ENCODE measurements at places on chromosomes 11 and 22.

DNA sequence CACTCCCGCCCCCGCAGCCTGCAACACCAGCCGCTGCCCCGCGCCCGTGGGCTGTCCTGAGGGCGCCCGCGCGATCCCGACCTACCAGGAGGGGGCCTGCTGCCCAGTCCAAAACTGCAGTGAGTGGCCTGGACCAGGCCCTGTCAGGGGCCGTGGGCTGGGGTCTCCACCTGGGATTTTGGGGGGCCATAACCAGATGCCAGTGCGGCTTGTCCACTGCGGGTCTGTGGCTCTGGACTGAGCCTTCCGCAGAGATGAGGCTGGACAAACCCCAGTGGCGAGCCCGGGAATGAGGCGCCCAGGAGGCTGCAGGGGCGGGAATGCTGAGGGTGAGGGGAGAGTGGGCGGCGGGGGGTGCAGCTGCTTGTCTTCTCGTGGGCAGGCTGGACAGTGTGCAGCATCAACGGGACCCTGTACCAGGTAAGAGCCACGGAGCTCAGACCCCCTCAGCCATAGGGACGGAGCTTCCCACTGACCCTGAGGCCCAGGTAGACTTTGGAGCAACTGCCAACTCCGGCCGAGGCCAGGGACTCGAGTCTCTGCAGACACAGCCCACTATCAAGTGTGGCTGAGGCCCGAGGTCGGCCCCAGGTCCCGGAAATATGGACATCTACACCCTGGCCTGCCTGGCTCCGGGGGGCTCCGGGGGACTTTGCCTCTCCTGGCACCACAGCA lies 24.8 kb upstream of the MUC5B start:
- peak; percentile 0 for DNase-seq

GRCh38 chr22:32542677-32543357 lies 68.2 kb downstream of the FBXO7 start:
- DNase-seq: no peak

DNA sequence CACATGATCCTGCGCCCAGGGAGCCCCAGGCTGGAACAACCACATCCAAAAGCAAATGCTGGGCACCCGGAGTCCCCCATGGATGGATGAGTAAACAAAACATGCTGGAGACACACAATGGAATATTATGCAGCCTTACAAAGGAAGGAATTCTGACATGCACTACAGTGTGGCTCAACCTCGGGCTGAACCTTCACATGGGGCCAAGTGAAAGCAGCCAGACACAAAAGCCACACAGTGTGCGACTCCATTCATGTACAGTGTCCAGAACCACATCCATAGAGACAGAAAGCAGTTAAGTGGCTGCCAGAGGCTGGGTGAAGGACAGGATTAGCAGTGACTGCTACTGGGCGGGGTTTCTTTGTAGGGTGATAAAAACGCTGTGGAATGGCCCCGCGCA lies 10.1 kb downstream of the POLR3H start:
- no peak for DNase-seq

- DNase-seq: no peak
These were observed 150.9 kb downstream of the TBC1D22A start for GRCh38 chr22:46913351-46913750.

DNA sequence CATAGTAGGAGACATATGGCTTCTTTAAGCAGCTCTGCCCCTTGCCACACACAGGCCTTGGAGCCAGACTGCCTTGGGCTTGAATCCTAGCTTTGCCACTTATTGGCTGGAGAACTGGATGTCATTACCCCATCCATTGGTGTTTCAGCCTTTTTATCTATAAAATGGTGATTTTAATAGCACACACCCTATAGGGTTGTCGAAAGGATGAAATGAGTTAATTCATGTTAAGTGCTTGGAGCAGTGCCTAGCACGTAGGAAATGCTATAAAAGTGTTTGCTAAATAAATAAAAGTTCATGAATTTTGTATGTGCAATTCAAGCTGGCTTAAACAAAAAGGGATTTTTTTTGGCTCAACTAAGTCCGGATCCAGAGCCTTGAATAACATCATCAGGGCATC lies 120.7 kb downstream of the TIMP3 start:
- DNase-seq: no peak

DNA sequence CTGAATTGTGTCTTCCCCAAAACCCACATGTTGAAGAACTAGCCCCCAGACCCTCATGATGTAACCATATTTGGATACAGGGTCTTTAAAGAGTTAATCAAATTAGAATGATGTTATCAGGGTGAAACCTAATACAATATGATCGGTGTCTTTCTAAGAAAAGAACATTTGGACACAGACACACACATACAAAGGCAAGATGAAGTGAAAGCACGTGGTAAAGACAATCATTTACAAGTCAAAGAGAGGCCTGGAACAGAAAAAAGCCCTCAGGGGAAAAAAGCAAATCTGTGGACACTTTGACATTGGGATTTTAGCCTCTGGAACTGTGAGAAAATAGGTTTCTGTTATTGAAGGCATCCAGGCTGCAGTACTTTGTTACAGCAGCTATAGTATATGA lies 733.4 kb downstream of the JRKL start:
- DNase-seq: no peak

GRCh38 chr11:95296621-95297025 lies 65.6 kb upstream of the SESN3 start:
- DNase-seq: no peak

DNA sequence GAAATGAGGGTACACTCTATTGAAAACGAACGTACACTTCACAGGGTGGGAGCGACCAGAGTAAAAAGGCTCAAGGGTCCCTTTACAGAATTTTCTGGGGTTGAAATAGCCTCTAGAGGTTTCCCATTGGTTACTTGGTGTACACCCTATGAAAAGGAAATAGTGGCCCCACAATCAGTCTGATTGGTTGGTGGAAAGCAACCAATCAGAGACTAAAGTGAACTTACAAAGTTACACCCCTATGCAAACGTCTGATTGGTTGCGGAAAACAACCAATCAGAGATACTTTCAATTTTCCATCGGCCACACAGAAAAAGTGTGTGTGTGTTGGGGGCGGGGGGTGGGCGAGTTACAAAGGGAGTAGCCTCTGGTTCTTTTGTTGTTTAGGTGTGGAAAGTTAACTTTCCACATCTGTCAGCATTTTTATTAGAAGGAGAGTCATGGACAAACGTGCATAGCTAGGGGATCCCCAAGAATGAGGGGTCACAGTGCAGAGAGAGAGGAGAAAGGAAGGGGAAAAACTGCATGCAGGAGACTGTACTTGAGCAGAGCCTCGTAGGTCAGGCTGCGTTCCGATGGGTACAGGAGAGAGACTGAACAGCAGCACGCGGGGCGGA lies 1152.1 kb downstream of the TBC1D22A start:
- no peak for DNase-seq

- DNase-seq: no peak
These were observed 438 bp downstream of the ZW10 start for GRCh38 chr11:113773092-113773415.

GRCh38 chr11:116148056-116148455 lies 624.7 kb downstream of the BUD13 start:
- DNase-seq: no peak

DNA sequence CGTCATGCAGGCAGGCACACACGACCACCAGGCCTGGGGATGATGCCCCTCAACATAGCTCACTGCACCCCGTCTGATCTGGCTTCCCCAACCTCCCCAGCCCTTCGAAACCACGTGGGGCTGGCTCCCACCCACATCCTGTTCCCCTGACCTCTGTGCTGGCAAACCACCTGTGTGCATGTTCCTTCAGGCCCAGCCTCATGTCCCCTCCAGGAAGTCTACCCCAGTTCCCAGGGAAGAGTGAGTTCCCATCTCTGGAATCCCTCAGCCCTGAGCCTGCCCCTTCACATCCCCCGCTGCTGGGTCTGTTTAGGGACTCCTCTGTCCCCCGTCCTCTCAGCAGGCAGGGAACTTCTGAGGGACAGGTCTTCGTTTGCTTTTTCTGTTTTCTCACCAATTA lies 7.1 kb downstream of the SLC7A4 start:
- DNase-seq: peak; percentile 29

GRCh38 chr11:70183483-70184176 lies 19.5 kb upstream of the FADD start:
- no peak for DNase-seq

- no peak for DNase-seq
These were observed 42.6 kb upstream of the VPREB1 start for GRCh38 chr22:22201930-22202343.

- no peak for DNase-seq
These were observed 27.6 kb downstream of the SNU13 start for GRCh38 chr22:41661088-41661487.

GRCh38 chr22:23197836-23198235 lies 17.5 kb downstream of the BCR start:
- DNase-seq: no peak

GRCh38 chr11:62201376-62201775 lies 7.1 kb upstream of the SCGB2A1 start:
- DNase-seq: no peak

DNA sequence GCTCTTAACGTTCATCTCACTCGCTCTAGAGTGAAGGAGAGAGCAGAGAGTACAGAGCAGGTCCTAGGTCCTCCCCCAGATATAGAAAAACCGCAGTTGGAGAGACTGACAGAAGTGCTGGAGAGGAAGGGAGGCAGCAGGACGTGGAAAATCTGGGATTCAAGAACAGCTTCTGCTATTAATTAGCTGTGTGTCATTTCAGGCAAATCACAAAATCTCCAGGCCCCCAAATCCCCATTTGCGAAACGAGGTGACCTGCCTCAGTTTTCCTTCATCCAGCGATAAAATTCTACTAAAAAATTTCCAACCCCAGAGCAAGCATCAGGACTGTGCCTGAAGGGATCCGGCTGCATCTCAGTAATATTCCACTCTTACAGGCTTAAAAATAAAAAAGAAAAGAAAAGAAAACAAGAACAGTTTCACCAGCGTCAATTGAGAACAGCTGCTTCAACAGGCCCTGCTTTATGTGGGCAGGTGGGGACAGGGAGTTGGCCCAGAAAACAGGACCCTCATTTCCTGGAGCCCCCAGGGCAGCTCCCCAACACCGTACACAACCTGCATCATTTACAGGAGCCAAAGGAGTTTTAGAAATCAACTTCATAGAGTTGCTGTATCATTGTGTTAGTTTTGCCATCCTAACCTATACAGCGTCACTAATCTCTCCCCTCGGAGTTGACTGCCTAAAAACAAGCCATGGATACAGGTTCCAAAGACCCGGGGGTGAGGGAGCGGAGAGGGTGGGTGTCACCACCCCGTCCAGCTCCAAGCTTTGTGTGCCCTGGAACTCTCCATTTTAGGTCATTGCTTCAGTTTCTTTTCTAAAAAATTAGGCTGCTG lies 2.3 kb upstream of the MALAT1 start:
- no peak for DNase-seq

GRCh38 chr22:29065468-29066190 lies 4.0 kb upstream of the C22orf31 start:
- DNase-seq: no peak

DNA sequence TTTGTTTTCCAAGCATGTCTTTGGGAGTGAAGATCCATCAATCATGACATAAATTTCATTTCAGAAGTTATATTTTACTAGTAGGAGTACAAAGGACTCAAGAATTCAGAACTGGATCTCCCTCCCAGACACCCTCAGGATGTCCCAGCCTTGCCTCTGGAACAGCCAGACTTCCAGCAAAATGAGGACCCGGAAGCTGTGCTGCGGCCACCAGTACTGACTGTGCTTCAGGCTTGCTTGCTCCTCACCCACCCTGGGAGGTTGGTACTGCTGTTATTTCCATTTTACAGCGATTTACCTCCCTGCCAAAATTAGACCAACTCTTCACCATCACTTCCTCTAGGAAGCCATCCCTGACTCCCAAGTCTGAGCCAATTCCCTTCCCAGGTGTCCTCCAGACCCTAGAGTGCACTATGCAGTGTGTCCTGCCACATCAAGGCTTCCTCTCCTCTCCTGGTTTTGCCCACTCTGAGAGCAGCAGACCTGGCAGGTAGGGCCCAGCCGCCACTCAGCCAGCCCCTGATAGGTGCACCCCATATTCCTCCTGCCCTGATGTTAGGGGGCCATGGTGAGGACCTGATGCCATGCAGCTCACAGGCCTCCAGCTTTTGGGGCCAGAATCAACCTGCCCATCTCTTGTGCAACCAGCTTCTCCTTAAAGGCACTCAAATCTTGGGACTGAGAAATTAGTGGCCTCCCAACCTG lies 47.3 kb upstream of the WNT7B start:
- DNase-seq: no peak

DNA sequence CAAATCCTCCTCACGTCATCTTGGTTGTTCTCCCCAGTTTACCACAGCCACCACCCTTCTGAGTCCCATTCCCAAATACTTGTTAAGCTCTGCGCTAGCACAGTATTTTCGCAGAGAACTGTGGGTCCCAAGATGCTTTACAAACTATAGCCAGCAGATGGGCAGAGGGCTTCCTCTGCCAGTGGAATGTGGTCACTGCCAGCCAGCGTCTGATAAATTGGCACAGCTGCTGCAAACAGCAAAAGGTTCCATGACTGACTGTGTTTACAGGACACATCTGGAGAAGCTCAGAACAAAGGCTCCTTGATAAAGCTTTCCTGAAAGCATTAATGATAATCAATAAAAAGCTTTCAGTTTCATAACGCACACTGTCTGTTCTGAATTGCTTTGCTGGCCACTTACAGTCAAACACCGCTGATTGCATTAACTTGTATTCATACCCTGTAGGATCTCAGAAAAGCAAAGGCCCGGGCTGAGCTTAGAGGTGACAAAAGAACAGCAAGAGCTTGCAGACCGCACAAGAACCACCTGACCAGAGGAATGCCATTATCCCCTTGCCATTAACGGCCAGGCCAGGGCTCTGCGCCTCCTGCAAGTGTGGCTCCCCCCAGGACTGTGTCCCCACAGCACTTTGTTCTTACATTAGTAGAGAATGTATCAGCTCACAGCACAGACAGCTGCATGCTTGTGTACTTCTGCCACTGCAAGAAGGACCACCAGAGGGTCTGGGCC lies 120.6 kb downstream of the MICAL3 start:
- DNase-seq: no peak

- no peak for DNase-seq
These were observed 33.5 kb downstream of the NFRKB start for GRCh38 chr11:129861702-129862522.

DNA sequence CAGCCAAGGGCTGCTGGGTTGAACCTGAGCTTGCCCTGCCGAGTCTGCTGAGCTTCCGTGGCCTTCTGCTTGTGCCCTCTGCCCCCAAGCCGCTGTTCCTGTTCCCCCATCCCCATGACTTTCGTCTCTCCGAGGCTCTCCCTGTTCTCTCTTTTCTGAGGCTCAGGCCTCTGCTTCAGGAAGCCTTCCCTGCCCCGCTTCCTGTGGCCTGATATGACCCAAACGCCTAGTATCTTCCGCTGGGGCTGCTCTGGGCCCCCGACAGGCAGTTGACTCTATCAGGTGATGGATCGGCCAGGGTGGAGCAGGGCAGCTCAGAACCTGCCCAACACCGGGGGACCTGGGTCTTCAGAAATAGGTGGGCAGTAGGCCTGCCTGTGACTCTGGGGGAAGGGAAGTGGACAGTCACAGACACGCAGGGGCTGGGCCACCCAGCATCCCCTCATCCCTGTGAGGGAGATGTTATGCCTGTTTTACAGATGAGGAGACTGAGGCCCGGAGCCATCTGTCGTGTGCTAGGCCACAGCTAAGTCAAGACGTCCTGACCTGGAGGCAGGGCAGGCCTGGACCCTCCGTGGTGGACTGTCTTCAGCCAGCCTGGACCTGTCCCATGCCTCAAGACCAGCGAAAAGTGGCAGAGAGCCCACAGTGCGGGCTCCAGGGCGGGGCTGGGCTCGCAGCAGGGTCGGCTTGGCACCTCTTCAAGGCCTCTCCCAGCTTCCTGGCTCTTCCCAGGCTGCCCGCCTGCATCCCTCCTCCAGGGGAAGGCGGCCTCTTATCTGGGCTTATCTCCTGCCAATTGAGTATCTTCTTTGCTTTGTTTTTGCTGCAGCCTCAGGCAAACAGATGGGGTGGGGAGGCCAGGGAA lies 16.2 kb downstream of the BAD start:
- no peak for DNase-seq

All from activated T-cell treated with anti-CD3 and anti-CD28 coated beads, Interleukin-2, amount 50 U/mL, for 72 hours (primary cell).